Germinal center (tissue), 1 donor: ENCODE measurements at places on chromosomes 5 and 9.

GRCh38 chr9:70113403-70114022 is 69.9 kb downstream of the MAMDC2 start:
- peak; percentile 50 for DNase-seq

GRCh38 chr5:165163861-165164260 is 1658.4 kb downstream of the MAT2B start:
- DNase-seq: no peak

DNA sequence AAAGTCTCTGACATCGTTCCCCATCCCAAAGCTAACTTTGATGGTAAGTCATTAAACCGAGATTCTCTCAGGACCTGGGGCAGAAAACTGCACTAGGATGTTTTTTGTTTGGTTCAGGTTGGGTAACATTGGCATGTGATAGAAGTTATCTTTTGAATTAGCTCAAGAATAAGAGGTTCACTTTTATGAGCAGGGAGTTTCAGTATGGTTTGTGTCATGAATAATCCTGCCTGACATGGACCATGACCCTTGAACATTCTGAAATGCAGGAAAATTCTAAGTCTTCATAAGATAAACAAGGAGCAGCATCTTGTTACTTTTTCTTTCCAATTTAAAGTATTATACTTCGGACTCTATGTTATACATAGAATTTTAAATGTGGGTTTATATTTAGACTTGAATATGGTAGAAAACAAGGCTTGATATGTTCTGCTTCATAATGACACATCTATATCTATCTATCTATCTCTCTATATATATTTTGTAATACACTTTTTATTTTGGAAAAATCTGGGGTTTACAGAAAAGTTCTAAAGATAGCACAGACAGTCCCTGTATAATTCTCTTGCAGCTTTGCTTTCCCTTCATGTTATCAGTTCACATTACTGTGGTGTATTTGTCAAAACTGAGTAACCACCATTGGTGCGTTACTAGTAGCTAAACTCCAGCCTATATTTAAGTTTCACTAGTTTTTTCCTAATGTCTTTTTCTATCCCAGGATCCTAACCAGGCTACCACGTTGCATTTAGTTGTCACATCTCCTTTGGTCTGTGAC is 102.7 kb upstream of the TAF11L2 start:
- no peak for DNase-seq

DNA sequence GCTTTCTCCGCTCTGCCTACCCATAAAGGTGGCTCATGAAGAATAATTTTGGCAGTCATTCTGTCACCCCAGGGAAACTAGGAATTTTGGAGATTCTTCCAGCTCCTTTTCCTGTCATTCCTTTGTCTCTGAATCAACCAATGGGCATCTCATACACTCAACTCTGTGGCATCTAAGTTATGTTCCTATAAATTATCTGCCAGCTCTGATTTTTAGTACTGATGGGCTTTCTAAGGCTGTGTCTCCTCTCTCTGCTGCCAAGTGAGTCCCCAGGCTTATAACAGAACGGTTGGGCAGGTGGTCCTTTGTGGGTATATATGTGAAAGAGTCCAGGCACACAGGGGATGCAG is 226.8 kb downstream of the NMUR2 start:
- DNase-seq: no peak

DNA sequence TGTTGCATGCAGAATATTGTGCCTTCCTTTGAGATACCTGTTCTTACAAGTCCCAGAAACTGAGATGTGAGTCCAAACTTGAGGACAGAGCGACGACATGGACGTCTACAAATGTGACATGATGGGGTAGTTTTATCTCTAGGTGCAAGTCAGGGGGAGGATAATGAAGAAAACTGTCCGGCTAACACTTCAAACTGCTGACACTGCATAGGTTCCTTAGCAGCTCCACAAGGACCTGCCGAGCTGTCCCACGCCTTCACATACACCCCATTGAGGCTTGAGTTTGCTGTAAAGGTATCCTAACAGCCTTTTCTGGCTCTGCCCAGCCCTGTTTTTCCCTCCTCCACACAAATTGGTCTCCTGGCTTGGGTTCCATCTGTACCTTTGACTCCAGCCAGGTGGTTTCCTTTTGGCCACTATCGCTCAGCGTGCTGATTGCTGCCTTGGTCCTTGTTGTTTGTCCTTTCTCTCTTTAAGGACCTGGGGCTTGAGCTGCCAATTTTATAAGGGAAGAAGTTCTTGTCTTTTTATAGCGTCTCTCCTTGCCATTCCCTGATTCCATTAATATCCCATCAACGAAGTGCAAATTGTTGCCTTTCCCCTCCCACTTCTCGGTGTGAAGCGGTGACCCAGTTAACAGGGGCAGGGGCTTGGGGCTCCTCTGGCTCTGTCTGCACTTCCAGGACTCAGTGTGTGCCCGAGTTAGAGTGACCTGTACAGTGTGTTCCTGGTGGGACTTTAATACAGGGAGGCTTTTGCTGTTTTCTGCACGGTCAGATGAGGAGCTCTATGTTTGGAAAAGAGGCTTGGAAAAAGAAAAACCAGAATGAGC is 100.3 kb downstream of the PCSK1 start:
- no peak for DNase-seq

DNA sequence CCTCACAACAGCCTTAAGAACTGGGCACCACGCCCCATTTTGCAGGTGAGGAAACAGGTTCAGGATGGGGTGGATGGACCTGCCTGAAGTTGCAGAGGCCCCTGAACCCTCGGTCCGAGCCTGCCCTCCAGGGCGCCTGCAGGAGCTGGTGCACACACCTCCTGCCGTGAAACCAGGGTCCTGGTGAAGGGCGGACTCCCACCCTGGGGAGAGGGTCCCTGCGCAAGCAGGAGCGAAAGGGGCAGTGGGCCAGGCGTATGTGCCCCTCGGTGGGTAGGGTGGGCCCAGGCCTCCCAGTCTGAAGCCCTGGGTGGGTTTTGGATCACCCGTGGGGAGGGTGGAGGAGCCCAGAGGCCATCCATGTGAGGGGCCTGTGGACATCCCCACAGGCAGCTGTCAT is 37.9 kb downstream of the HK3 start:
- no peak for DNase-seq

- DNase-seq: no peak
Measured at GRCh38 chr9:79489261-79490000, 82.3 kb upstream of the TLE4 start.

GRCh38 chr5:159736844-159737243 is 179.4 kb upstream of the ADRA1B start:
- no peak for DNase-seq

- DNase-seq: no peak
Measured at GRCh38 chr5:78720227-78720985, 71.8 kb upstream of the LHFPL2 start.

GRCh38 chr9:94081864-94082463 is 2.3 kb upstream of the PTPDC1 start:
- no peak for DNase-seq

- DNase-seq: no peak
Measured at GRCh38 chr9:10144355-10144754, 468.4 kb downstream of the PTPRD start.

DNA sequence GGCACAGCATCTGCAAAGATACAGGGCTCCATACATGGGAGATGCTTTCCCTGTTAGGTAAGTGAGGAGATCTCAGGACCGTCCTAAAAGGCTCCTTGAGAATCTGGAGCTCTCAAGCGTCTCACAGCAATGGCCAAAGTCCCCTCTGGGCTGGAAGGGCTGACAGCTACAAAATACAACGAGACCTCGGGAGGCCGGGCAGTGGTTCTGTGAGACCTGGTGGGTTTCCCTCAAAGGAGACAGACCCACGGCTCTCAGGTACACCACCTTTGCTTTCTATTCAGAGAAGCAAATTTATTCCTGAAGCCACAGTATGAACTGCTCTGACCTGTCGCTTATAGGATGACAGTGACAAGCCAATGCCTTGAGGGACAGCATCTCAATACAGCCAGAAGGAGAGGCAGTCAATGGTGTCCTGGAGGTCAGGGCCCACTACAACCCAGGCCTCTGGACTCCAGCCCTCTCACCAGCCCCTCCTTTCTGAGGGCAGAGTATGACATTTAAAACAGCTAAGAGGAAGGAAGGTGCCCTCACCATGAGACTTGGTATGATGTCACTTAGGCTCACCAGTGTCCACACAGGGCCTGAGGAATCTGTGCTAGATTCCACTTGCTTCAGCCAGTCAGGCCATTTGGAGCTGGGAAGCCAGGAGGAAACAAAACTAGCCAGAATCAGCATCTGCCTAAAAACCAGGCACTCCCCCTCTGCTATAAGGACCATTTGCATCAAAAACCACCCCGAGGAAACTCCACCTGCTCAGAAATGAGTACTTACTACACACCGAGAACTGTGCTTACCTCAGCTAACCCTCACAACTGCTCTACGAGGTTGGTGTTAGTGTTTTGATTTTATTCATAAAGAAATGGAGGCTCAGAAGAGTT is 86.5 kb upstream of the FSTL4 start:
- DNase-seq: no peak

- no peak for DNase-seq
Measured at GRCh38 chr5:31415009-31415923, 116.6 kb downstream of the DROSHA start.

- DNase-seq: no peak
Measured at GRCh38 chr9:109791003-109791677, 11.1 kb downstream of the PALM2AKAP2 start.

- no peak for DNase-seq
Measured at GRCh38 chr5:153005711-153006110, 484.8 kb upstream of the GRIA1 start.

DNA sequence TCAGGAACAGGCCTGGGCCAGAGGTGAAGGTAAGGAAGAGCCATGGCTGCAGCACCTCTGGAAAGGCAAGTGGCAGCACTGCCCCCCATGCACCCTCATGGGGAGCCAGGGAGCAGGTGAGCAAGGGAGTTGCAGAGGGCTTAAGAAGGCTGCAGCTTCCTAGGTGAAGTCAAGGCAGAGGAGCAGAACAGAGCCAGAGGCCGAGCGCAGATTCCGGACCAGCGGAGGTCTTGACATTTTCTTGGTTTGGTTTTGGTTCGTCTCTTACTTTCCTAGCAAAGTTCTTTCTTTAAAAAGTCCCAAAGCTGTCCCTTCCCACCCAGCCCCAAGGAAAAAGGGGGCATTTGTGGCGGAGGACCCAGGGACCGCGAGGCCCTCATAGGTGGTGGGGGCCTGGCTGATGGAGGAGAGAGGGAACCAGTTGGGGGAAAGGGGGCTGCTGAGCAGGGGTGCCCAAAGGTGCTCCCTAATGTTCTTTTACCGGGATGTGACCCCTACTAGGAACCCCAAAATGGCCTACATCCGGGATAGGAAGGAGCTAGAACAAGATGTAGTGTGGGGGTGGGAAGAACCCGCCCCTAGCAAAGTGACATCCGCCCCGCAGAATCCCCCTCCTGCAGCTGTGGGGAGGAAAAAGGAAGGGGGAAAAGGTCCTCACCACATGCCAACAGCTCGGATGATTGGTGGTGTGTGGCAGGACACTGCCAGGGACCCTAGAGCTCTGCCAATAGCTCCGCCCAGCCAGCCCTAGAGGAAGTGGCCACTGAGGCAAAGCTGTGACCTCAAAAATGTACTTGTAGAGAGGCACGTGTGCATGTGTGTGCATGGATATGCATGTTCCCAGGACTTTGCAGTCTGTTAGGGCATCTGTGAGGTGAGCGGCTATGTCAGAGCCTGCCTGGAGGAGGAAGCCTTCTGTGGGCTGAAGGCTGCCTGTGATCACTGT is 914 bp upstream of the CD72 start:
- peak; percentile 88 for DNase-seq

- no peak for DNase-seq
Measured at GRCh38 chr5:149792540-149793255, 62.6 kb downstream of the PPARGC1B start.

DNA sequence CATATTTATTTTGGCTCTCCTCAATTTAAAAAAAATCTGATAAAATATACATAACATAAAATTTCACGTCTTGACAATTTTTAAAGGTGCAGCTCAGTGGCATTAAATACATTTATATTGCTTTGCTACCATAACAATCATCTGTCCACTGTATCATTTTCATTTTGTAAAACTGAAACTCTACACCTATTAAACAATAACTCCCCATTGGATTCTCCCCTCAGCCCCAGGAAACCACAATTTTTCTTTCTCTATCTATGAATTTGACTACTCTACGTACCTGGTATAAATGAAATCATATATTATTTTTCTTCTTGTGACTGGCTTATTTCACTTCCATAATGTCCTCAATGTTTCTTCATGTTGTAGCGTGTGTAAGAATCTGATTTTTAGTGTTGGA is 563.5 kb downstream of the PRR16 start:
- no peak for DNase-seq

DNA sequence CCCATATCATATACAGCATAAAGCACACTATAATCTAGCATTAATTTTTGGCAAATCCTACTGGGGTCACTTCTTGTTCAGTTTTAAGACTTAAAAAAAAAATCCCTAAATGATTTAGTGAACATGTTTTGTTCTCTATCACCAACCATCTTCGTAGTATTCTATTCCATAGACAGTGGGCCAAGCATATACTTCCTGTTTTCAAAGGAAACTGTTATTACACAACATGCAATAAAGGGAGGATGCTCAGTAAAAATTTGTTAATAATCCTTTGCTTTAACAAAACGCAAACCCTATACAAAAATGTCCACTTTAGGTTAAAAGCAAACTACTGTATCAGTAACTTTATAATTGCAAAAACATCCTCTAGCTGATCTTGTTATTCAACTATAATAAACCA is 13.0 kb downstream of the CCNH start:
- no peak for DNase-seq

DNA sequence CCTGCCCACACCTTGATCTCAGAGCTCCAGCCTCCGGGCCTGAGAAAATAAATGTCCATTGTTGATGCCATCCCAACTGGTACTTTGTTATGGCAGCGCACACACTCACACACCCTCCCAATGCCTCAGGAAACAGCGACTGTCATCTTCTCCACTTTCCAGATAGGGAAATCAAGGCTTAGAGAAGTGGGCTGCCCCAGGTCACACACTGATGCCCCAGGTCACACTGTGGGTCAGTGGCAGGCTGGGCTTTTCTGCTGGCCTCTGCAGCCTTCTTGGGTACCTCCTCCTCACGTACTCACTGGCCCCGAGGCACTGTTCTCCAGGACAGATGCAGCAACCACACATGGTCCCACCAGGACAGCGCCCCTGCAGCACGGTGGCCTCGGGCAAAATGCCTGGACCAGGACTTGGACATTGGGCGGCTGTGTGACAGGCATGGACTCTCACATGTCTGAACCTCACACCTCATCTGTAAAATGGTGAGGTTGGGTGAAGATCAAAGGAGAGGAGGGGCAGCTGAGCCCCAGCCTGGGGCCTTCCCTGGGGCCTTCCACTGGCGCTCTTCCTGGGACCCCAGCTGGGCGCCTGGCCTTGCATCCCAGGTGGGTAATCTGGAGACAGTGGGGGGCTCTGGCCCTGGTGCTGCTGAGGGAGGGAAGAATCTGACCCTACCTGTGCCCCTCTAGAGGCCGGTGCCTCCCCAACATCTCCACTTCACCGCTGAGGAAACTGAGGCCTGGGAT is 156.0 kb downstream of the COL23A1 start:
- DNase-seq: no peak

DNA sequence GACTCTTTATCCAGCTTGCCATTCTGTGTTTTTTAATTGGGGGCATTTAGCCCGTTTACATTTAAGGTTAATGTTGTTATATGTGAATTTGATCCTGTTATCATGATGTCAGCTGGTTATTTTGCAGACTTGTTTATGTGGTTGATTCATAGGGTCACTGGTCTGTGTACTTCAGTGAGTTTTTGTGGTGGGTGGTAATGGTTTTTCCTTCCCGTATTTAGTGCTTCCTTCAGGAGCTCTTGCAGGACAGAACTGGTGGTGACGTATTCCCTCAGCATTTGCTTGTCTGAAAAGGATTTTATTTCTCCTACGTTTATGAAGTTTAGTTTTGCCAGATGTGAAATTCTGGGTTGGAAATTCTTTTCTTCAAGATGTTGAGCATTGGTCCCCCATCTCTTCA is 381.1 kb downstream of the MAN2A1 start:
- no peak for DNase-seq
